Activated CD4-positive, alpha-beta T cell treated with anti-CD3 and anti-CD28 coated beads, Interleukin-2, amount 50 U/mL, for 24 hours (primary cell): ENCODE measurements at places on chromosomes 6 and 20.

- DNase-seq, result no peak
Observed at GRCh38 chr20:24779131-24779530, 169.9 kb upstream of the CST7 start.

- DNase-seq, result no peak
Observed at GRCh38 chr6:12328701-12329100, 38.5 kb downstream of the EDN1 start.

- DNase-seq, result no peak
Observed at GRCh38 chr6:11912420-11912819, 99.7 kb upstream of the HIVEP1 start.

- no peak for DNase-seq
Observed at GRCh38 chr6:108699290-108700041, 138.7 kb downstream of the FOXO3 start.

DNA sequence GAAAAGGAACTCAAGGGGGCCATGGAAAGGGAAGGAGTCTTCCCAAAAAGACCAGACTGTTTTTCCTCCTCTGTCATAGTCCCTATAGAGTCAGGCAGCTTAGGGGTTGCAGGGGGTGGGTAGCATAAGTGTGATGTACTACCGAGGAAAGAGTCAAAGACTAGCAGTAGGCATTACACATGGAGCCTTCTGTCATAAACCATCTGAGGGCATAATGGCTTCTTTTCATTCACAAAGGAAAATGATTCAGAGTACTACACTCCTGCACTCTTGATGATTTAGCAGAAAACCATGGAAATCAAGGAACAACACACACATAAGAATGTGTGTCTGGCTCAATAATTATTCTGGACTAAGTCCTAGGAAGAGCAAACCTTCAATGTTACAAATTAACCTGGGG lies 14.9 kb downstream of the PLN start:
- no peak for DNase-seq

DNA sequence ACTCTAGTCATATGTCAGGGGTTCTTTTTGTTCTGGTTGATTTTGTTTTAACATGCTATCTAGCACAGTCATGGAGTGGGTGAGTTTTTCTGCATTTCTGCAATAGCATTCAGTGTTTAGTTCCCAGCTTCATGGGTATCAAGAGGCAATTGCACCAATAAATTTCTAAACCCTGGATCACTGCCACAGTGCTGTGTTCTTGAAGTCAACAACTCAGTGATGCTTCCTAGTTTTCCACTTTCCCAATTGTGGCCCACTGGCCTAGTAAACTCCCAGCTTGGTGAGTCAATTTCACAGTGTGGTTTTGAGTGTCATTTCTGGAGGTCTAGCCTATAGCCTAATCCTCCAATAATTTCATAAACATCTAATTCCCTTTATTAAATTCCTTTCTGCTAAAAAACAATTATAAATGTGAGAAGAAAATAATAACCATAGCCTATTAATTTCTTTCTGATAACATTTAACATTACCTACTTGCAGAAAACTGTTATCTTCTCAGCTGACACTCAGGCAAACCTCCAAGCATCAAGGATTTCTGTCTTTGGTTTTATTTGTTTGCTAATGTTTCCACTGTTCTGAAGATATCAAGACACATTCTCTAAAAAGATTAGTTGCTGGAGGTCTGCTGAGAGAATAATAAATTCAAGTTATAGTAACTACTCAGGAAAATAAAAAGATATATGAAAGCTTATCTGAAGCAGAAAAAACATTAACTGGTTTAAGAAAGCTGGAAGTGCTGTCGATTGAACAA lies 89.9 kb downstream of the PDE7B start:
- no peak for DNase-seq

DNA sequence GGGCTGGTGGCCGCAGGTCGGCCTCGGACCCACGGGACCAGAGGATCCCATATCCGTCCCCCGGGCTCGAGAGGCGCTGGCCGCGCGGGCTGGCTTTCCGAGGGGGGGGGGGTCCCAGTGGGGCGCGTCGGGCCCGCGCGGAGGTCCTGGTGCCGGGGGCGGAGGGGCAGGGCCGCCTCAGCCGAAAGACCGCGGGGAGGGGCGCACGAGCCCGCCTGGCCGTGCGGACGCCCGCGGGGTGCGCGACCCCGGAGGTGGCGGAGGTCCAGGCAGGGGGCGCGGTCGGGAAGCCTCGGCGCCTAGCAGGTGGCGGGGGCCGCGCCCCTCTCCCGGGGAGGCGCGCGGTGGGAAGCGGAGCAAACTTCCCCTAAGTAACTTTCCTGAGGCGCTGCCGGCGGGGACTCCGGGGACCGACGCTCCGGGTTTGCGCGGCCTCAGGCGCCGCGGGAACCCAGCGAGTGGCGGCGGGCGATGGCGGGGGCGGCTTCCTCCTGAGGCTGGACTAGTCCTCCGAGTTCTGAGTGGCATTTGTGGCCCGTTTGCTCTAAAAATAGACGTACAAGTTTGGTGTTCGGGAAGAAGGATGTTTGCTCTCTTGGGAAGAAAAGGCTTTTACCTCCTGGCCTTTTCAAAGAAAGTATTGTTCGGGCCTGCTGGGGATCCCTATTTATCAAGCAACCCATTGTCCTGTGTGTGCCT lies 26.5 kb upstream of the BTBD3 start:
- DNase-seq, result no peak

GRCh38 chr6:37451441-37452193 lies 18.6 kb downstream of the CMTR1 start:
- DNase-seq, result no peak

GRCh38 chr6:39733704-39734103 lies 8.5 kb upstream of the KIF6 start:
- DNase-seq, result no peak

DNA sequence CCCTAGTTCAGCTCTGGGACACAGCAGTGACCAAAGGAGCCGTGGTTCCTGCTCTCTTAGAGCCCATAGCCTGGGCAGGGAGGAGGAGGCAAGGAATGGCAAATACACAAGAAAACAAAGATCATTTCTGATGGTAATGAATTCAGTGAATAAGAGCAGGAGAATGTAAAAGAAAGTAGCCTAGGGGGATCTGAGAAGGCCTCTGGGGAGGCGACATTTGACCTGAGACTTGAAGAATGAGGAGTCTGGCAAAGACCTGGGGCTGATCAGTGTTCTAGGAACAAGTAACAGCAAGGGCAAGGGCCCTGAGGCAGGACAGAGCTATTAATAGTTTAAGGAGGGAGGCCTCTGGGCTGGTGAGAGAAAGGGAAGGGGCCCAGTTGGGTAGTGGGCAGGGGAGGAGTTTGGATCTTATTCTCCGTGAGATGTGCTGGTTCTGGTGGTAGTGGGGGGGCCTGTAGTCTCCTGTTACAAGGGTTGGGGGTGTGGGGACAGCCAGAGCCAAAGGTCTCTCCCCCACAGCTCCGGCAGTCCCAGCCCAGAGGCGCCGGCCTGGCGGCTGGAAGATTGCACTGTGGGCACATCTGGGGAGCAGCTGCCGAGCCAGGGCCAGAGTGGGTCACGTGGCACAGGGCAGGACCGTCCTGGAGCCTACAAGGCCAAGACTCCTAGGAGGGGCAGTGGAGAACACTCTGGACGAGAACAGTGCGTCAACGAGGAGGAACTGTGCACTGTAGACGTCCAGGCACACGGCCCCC lies 9.3 kb upstream of the ID1 start:
- no peak for DNase-seq

DNA sequence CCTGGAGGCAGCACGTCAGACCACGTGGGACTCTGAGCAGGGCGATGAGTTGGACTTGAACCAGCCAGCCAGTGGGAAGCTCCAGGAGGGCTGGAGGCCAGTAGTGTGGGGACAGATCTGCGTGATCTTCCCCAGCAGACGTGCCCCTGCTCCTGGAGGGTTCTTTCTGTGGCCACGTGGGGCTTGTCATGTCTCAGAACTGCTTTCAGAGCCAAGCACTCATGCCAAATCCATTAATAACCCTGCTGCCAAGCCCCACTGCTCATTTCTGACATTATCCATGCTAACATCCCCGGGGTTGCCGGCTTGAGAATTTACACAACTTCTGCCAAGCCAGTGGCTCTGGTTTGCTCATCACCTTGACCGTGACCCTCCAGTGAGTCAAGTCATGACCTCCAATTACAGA lies 38.3 kb downstream of the SIRPA start:
- no peak for DNase-seq

- DNase-seq, result no peak
Observed at GRCh38 chr6:167162591-167162990, 4.8 kb upstream of the GPR31 start.

DNA sequence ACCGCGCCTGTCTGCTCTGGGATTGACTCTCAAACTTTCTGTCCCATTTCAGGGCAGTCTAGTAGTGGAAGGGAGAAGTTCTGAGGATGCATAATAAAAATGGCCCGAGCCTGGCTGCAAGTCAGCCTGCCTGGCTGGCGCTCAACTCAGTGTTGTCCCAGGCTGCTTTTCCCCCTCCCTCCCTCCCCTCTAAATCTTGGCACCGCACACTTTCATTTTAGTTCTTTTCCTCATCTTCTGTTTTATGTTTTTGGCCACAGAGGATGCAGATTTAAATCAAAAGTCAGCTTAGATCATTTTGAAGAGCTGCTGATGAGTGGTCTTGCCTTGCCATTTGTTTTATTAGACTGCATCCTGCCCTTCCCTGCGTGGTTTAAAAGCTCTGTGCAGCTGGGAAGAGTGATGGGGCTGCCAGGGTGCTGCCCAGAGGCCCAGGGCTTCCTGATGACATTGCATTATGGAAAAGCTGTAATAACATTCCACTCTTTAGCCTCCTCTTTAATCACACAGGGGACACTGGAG lies 6.5 kb upstream of the UQCC2 start:
- no peak for DNase-seq

DNA sequence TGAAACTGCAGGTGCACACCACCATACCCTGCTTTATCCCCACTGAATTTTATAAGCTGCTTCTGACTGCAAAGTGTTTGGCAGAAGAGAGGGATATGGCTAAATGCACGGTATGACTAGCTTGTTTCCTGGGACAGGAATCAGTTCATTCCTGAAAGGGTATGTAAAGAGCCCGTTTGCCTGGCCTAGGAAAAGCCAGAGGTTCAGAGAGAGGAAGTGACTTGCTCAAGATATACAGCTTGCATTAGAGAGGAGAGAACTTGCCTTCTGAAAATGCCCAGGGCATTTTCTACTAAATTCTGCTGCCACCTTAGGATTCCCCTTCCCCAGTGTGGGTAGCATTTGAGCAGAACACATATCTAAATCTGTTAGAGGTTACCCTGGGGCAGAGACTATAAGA lies 683 bp upstream of the GCNT2 start:
- DNase-seq, result no peak
